ENCODE measurements at places on chromosomes 11 and 22.

DNA sequence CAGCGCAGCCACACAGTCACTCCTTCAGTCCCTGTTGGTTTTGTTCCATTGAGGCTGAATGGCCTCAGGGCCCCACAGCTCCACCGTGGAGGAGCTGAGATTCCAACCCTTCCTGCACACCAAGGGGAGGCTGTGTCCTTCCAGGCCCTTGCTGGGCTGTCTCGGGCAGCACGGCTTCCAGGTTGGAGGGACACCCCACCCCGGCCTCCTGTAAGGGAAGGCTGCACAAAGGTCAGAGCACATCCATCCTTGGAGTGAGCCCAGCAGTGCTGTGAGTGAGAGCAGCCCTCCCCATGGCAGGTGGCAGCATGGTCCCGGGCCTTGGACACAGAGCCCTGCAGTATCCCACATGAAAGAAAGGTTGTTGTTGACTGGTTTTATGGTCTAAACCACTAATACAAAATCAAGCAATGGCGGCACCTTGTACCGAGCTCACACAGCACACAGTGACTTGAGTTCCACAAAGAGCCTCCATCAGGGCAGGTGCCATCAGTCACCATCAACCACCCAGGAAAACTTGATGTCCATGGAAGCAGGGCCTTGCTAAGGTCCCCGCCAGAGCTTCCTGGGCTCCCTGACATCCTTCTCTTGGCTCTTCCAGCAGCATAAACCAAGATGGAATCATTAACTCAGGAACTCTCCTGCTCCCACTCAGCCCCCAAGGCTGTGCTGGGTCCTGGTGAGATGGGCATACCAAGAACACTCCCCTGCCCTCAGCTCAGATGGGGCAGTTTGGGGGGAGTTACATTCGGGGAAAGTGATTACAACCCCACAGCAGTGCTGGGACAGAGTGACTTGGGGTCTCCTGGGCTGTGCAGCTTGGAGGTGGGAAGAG lies 1500.4 kb downstream of the TBC1D22A start:
- DNase-seq: no peak

GRCh38 chr11:102553835-102554282 lies 23.3 kb upstream of the MMP7 start:
- no peak for DNase-seq

GRCh38 chr11:6458352-6459098 lies 15.2 kb downstream of the TRIM3 start:
- DNase-seq: no peak

- no peak for DNase-seq
Observed at GRCh38 chr11:80525663-80526405, 1085.0 kb upstream of the TENM4 start.

- no peak for DNase-seq
Observed at GRCh38 chr22:28443526-28443876, 236.1 kb downstream of the TTC28 start.

DNA sequence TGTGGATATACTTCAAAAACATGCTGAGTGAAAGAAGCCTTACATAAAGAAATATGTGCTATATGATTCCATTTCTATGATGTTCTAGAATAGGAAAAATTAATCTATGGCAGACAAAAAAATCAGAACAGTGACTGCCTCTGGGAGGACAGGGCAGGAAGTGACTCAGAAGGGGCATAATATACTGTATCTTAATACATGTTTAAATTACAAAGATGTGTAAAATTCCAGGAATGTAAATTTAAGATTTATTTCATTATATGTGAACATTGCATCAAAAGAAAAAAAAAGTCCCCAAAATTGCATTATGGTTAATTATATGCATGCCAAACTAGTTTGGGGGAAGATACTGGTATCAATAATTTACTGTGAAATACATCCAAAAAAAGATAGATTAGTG lies 32.2 kb downstream of the SBF2 start:
- no peak for DNase-seq

DNA sequence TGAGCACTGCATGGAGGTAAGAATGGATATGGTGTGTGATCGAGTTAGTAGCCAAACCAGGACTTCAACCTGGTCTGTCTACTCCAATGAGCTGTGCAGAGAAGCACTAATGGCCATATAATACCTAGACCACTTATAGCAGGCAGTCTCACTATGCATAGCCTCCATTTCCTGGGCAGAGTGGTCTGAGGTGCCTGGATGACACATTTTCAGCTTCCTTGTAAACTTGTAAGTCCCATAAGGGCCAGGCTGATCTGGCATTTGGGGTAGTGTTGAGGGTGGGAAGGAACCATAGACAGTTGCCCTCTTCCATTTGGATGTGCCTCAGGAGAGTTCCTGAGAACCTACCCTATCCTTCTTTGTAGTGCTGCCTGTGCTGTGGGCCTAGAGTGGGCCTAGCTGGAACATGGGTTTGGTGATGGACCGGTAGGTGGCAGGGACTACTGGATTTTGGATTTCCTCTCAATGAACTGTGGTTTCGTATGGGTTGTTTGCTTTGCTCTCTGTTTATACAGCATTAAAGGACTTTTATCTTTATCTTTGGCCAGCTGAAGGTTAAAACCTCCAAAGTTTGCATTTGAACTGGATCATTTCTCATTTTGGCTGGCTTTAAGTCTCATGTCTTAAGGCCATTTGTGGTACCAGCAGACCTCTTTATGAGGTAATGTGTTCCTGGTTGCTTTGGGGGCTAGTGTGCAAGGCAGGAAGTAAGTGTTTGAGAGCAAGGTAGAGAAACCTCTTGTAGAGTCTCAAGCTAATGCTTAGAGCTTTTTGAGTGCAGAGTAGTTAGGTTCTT lies 86.9 kb downstream of the STIM1 start:
- DNase-seq: no peak

DNA sequence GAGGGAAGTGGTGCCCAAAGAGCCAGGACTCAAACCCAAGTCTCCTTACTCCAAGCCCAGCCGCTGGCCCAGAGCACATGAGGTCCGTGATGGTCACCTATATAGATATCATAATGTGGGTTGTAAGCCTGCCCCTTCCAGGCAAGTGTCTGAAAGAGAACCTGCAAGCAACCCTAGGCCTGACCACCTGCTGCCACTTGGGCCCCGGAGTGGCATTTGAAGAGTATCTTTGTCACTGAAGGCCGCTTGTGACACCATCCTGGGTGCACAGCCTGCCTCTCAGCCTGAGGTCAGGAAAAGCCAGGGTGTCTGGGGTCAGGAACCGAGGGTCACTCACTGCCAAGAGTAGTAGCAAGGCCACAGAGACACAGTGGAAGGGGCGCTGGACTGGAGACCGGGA lies 32.4 kb downstream of the OTOG start:
- no peak for DNase-seq

DNA sequence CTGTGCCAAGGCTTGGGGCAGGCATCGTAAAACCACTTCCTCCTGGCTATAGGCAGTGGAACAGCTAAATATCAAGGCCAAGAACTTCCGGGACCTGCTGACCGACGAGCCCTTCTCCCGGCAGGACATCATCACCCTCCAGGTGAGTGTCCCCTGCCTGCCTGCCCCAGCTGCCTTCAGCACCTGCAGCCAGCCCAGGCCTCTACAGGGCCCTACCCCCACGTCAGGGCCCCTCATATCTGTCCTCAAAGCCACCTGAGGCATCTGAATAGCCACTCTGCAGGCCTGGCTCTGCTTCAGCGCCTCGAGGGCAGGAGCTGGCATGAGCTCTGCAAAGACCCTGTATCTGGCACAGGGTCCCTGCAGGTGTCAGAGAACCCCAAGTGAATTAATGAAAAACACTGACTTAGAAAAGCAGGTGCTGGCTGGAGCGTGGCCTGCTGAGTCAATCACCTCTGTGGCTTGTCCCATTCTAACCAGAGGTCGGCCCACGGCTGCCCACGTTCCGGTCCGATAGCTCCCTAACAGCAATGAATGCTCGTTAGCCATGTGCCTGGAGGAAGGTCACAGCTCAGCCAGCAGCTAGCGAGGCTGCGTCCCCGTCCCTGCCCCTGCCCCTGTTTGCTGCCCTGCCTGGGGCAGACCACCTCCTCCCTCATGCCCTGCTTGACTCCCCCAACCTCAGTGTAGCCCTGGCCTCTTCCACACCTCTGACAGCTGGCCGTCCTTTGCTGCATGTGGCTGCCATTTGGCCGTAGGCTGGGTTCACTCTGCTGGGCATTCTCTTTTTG lies 16.8 kb downstream of the PPIL2 start:
- DNase-seq: no peak

DNA sequence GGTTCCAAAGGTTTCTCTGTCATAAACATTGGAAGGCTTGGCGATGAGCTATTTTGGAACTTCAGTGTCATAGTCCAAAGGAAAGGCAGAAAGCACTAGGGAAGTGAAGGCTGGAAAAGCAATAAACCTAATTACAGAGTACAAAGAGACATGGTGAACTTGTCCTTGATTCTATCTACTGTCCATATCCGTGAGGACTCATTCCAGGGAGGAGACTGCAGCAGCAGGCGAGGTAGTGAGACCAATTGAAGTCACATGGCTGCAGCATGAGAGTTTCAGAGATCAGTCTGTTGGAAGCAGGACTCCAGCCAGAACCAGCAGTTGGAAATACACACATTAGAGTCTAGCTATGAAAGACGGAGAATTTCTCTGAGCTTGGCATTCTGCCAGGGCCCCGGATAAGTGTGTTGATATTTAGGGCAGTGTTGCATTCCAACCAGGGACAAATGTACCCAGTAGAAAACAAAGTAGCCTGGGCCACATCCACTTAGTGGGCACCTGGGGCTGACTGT lies 54.1 kb upstream of the ARHGAP42 start:
- DNase-seq: peak; percentile 16

DNA sequence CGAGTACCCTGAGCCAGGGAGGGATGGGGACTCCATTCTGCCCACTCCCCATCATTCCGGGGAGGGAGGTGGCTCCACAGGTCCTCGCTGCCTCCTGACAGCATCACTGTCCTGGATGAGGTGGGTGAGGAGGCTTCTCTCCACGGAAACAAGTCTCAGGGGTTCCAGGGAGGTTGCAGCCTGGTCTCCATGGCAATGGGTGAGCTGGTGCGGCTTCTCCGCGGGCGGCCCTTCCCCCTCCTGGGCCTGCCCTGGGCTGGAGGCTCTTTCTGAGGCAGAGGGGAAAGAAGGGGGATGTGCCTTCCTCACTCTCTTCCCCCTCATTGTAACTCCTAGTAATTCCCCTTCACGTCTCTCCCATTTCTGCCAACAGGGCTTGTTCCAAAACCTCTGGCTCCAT lies 37.1 kb upstream of the PARVG start:
- no peak for DNase-seq

DNA sequence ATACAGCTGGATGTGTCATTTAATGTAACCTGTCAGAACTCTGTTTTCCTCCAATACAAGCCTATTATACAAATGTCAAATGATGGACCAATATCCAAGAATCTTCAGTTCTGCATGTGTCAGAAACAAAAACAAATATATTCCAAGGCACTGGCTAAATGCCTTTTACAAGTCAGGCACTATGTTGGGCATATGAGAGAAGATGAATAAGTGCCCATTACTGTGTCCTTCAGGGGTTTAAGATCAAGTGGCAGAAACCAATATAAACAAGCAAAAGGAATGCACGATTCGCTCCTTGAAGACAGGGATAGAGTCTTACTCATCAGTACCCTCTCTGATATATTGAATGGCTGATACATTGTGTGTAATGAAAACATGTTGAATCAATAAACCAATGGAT lies 254.4 kb downstream of the TTC28 start:
- DNase-seq: no peak

- no peak for DNase-seq
Observed at GRCh38 chr11:68689737-68690625, 5.6 kb downstream of the GAL start.

GRCh38 chr22:39446239-39446721 lies 10.5 kb upstream of the MGAT3 start:
- no peak for DNase-seq

GRCh38 chr11:43835104-43835503 lies 45.5 kb upstream of the ALKBH3 start:
- no peak for DNase-seq

DNA sequence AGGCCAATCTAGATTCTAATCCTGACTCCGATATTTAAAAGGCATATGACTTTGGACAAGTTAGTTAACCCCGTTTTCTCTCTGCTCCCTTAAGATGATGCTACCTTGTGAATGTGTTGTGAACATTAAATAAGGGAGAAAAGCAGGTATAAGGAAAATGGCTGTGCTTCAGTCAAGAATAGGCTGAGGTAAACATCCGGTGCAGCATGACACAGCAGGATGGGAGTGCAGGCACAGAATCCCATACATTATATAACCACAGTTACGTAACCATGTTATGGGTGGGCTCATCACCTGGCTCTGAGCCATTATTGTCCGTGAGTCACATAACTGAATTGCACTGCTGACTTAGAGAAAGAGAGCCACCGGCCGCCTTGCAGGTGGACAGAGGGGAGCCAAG lies 382.2 kb upstream of the ANO5 start:
- DNase-seq: no peak

DNA sequence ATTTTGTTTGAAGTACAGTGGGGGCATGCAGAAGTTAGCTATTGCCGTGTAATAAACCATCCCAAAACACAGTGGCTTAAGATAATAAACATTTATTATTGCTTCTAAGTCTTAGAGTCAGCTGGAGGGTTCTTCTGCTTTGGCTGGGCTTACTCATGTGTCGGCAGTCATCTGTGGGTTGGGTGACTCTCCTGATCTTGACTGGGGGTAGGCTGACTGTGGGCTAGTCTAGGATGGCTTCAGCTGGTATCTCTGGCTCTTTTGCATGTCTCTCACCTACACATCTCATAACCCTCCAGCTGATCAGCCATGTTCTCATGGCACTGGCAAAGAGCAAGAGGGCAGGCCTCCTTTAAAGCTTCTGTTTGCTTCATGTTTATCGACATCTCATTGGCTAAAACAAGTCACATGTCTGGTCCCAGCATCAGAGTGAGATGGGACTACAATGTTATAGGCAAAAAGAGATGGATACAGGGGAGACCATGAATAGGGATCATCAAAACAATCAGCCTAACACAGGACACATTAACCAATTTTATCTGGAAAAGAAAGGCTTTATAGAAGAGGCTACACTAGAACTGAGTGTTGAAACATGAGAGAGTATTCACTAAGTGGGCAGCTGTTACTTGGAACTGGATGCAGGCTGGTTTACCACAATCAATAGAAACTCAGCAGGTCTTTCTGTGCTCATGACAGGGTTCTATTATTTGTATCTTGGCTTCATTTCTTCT lies 5.1 kb downstream of the LRRC51 start:
- DNase-seq: peak; percentile 19

DNA sequence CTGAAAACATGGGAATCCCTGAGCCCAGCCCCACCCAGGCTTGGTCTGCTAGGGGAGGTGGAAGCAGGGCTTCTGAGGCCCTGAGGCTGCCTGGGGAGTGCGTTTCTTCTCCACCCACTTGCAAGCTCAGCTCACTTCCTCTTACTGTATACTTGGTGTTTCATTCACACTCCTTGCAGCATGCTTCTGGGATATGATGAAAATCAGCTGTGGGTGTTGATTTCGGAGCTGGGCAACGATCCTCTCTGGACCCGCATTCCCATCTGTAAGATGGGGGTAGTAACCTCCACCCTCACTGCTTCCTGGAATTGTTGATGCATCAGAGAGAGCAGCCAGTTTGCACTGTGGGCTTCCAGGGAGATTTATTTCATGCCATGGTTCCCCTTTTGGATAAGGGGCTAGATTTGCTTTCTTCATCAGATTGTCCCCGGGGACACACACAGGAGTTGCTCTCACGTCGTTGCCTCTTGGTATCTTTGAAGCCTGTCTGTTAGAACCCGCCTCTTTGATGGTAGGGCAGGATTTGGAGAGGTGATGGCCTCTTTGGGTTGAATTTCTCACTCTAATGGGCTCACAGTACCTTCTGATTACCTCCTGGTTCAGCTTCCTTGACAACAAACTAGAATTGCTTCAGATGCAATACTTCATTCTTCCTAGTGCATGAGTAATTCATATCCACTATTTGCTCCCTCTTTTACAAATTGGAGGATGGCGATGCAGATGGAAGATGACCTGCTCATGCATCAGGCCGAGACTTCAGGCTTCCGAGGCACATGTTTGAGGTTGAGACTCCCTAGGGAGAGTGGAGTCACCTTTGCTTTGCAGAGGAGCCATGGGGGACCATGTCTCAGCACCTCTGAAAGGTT lies 40.4 kb downstream of the BCR start:
- no peak for DNase-seq
